Anterior cingulate cortex (tissue), 58 donors: ENCODE measurements at places on chromosomes 2 and 18.

DNA sequence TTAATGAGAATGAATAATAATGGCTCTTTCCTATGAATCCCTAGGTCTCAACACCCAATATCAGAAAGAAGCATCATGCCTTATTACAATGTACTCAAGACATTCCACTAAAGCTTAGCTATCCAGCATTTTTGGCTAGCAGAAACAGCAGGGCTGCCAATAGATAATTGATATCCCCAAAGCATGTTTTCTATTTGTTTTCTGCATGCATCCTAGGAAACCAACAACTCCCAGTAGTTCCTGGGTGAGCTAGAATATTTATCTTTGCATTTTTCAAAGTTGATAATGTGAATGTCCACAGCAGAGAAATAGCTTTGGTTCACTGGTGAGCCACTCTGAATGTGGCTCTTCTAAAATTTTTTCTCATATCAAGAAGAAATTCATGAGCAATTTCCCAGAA is 5.8 kb upstream of the ANTXR1 start:
- no peak for DNase-seq

GRCh38 chr2:127479866-127480743 is 46.2 kb downstream of the IWS1 start:
- DNase-seq = no peak

DNA sequence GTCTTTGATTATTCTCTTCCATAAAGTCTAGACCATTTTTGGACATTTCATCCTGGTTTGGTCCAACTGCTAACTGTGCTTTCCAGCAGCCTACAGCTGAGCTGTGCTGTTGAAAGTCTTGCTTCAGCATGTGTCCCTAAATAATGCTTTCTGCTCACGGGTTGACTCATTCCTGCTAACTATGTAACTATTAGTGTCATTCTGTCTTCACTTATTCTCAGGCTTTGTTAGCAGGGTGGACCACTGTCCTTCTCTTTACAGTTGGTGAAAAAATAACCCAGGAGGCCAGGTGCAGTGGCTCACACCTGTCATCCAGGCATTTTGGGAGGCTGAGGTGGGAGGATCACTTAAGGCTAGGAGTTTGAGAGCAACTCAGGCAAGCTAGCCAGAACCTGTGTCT is 8.9 kb downstream of the ADAM23 start:
- no peak for DNase-seq

DNA sequence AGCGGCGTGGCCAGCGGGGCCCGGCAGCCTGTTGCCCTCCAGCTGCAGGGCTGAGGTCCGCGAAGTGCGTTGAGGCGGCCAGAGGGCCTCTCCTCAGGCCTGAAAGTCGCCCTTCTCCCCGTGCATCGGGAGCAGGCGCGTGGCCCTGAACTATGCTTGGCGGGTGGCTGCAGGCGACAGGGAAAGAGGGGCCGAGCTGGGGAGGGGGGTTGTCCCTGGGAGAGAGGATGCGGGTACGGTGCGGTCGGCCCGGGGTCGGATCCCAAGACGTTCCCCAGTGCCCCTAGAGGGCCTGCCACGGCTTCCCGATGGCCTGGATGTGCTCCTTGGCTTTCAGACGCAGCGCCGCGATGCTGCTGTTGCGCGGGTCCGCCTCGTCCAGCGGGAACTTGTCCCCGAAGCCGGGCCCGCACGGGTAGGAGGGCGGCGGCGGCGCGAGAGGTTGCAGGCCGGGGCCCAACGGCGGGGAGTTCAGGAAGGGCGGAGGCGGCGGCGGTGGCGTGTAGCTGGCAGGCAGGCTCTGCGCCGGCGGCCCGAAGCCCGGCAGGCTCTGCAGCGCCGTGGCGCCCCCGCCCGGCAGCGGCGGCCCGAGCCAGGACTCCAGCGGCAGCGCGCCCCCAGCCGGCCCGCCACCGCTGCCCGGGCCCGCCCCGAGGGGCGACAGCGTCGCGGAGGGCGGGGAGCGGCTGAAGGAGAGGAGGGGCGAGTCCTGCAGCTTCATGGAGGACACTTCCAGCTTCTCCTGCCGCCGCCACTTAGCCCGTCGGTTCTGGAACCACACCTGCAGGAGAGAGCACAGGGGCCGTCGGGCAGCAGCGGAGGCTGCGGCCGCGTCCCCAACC is 4.3 kb downstream of the RAX start:
- DNase-seq = no peak

GRCh38 chr2:38610851-38611801 is 8.4 kb upstream of the HNRNPLL start:
- no peak for DNase-seq

DNA sequence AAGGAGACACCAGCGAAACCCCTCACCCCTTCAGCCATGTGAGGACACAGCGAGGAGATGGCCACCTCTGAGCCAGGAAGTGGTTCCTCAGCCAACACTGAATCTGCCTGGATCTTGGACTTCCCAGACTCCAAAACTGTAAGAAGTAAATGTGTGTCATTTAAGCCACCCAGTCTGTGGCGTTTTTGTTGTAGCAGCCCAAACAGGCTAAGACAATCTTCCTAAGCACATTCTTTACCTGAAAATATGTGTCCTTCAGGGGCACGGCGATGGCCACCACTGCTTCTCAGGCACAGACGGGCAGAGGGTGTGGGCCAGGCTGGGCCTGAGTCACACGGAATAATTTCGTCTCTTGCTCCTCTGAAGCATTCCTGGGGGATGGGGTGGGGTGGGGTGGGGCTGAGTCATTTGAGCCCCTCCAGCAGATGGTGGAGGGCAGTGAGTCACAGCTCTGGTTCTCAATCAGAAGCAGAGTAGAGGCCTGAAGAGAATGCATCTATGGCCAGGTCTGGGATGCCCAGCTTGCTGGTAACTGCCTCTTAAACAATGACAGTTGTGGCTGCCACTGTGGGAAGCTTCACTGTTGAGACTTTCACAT is 142.4 kb downstream of the CAPN13 start:
- DNase-seq = no peak

- no peak for DNase-seq
These were observed 2.9 kb downstream of the MDH1 start for GRCh38 chr2:63591566-63592175.

GRCh38 chr2:219325136-219325535 is 7.4 kb downstream of the RESP18 start:
- no peak for DNase-seq
